ENCODE measurements at places on chromosomes 13 and 19.
A peak's percentile ranks its signal among the peaks of the same experiment; 100 is the strongest.

GRCh38 chr19:4338441-4339355 is at the start of gene STAP2:
Gene STAP2, minus strand, starts transcription at chr19:4338827. Its CDS starts 74 bp downstream, at chr19:4338753.
- no peak for DNase-seq

GRCh38 chr13:24651718-24652345 is 28.4 kb upstream of the ATP12A start:
- DNase-seq, result no peak

DNA sequence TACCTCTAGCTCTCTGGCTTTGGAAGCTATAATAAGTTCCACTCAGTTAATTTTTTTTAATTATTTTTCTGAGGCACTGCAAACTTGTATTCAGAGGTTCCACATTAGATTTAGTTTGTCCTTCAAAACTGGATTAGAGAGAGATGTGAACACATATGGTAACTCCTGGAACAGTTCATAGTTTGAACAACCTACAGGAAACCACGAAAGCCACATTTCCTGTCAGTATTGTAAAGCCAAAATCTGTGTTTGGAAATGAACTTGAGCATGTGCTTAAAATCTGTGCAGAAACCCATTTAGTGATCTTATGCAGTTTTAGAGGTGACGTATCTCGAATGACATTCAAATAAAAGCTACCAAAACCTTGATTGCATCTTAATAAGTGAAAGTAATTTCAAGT is 1952.0 kb downstream of the OLFM4 start:
- no peak for DNase-seq

DNA sequence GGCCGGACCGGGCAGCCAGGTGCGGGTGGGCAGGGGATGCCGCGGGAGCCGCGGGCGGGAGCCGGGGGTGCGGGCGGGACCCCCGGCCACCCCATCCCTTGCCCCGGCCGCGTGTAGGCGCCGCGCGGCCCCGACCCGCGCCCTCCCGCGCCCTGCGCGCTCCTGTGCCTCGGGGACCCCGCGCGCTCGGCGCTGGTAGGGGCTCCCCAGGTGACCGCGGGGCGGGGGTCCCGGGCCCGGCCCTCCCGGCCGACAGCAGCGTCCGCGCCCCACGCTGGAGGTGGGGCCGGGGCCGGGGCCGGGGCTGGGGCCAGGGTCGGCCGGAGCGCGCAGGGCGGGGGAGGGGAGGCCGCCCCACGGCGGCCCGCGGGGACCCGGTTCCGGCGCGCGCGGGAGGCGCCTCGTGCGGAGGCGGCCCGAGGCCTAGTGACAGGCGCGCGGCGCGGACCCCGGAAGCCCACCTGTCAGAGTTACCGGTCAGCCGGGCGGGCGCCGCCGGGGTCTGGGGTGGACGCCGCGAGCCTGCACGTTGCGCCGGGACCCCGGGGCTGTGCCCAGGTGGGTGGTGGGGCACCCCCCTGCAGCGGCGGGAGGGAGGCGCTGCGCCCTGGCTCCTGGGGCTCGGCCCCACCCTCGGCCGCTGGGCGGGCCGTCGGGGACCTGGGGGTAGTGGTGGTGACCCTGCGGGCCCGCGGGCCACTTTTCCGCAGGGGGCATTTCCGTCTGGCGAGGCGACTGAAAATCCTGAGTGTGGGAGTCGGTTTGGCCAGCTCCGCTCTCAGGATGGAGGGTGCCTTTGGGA is 518 bp downstream of the TFDP1 start:
- no peak for DNase-seq

GRCh38 chr13:24214528-24214927 is 54.0 kb downstream of the SPATA13 start:
- DNase-seq, result peak; percentile 13

GRCh38 chr19:38706792-38707511 is 37.3 kb downstream of the CAPN12 start:
- DNase-seq, result no peak

DNA sequence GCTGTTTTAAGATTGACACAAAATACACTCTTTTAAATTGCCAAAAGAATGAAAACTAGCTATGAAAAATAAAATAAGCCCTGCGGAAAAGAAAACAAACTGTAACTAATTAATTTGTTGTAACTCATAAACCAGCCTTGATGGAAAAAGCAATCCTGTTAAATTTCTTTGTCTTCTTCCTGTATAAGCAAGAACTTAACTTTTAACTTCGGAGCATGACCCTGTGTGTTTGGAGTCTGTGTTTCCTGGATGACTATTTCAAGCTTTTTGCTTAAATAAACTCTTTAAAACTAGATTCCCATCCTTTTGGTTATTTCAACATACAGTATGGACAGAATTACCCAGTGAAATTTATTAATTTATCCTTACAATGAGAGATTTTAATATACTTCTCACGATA is 122.6 kb downstream of the TNFRSF19 start:
- no peak for DNase-seq

All from inflammatory macrophage (primary cell).